ENCODE measurements at places on chromosomes 1 and 21. TPM values are rescaled to one million over a fixed set of nuclear protein-coding genes. Genes with fewer than 3 reads are reported as not detected.

The MXRA8 gene
- total RNA-seq: 97.8 TPM

The KPNA6 gene
- 50.7 TPM for total RNA-seq

The CD2 gene
- not detected for total RNA-seq

The UHMK1 gene
- total RNA-seq: 57.9 TPM

The OR10Z1 gene
- not detected for total RNA-seq

The SFN gene
- total RNA-seq: 0.18 TPM

The LAX1 gene
- total RNA-seq: not detected

The NGF gene
- total RNA-seq: 12.5 TPM

The HSPG2 gene
- 15.8 TPM for total RNA-seq

The BMP8A gene
- not detected for total RNA-seq

The AMY1C gene
- total RNA-seq: not detected

The HSD3B1 gene
- total RNA-seq: not detected

The ITPKB gene
- total RNA-seq: 0.72 TPM

The ADORA1 gene
- total RNA-seq: under 0.01 TPM

The ASPM gene
- total RNA-seq: 27.8 TPM

The C1orf185 gene
- not detected for total RNA-seq

The SNRPE gene
- total RNA-seq: 118 TPM

The ANGPTL1 gene
- not detected for total RNA-seq

The C8B gene
- not detected for total RNA-seq

The ESRRG gene
- total RNA-seq: 0.56 TPM

The ANKRD13C gene
- total RNA-seq: 10.9 TPM
